ENCODE measurements at places on chromosomes 7 and 10.

GRCh38 chr10:12902135-12902572, 99.4 kb downstream of the CCDC3 start:
- peak; percentile 21 for DNase-seq

- DNase-seq = no peak
These were observed 27.4 kb downstream of the MINPP1 start for GRCh38 chr10:87531908-87532622.

GRCh38 chr7:93980744-93981479, 23.2 kb downstream of the BET1 start:
- DNase-seq = no peak

- DNase-seq = no peak
These were observed 631 bp downstream of the SUPV3L1 start for GRCh38 chr10:69180525-69181204.

Data from effector memory CD4-positive, alpha-beta T cell (primary cell).